ENCODE measurements at places on chromosomes 5 and 9. TPM values are rescaled to one million over a fixed set of nuclear protein-coding genes. Genes with fewer than 3 reads are reported as not detected.

The C1QTNF3 gene
- polyA plus RNA-seq: not detected

GRCh38 chr9:95635986-95636671 lies 119.4 kb upstream of the PTCH1 start:
- DNase-seq: no peak
- H3K27ac ChIP-seq: no peak overlapping the region
- no peak overlapping the region for H3K4me3 ChIP-seq
- no peaks in the 10 kb centered on the region for H3K27me3 ChIP-seq

- no peaks in the 10 kb centered on the region for H3K4me1 ChIP-seq
- no peaks in the 10 kb centered on the region for H3K27me3 ChIP-seq
- H3K4me3 ChIP-seq: no peak overlapping the region
These were observed 49.5 kb downstream of the GALNT12 start for GRCh38 chr9:98856982-98857381.

DNA sequence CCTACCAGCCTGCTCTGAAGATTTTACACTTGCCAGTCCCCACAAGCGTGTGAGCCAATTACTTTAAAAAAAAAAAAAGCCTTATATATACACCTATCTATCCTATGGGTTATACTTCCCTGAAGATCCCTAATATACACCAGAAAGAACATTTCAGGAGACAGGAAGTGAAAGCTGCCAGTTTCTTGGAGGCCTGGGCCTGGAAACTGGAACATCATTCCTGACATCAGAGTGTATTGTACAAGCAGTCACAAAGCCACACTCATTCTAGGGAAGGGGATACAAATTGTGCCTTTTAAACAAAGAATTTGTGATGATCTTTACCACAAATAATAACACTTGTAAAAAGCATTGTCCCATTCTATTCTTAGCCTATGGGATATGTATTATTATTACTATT lies 98.3 kb upstream of the FBN2 start:
- no peaks in the 10 kb centered on the region for H3K36me3 ChIP-seq
- H3K27ac ChIP-seq: no peak overlapping the region
- no peaks in the 10 kb centered on the region for H3K4me1 ChIP-seq
- H3K27me3 ChIP-seq: no peaks in the 10 kb centered on the region
- no peak for DNase-seq
- no peak overlapping the region for H3K4me3 ChIP-seq

DNA sequence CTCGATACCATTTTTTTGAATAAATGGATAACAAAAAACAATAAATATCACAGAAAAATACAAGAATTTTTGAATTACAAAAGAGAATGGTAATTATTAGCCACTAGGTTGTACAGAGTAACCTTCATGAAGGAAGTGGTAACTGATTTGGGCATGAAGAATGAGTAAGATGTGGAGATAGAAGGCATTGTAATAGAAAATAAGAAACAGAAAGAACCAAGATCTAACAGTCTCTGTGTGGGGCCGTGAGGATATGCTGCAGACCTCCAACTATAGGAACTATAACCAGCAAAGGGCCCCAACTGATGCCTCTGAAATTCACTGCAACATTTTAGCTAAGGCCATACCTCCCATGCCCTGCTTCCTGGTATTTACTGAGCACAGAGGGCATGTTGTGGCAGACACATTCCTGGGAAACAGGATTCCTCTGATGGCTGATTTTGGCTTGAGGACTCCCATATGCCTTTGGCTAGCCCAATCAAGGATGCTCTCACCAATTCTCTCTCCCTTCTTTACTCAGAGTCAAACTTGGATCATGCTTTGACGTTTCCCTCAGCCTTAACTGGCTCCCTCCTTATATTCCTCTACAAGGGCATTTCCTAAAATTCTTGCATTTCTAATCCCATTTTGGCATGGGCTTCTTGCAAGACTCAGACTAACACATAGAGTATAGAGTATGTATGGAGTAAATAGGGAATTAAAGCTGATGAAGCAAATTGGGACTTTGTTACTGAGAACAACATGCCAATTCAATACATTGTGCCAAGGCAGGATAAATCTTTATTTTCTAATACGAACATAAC lies 208.9 kb downstream of the PDE4D start:
- no peaks in the 10 kb centered on the region for H3K27me3 ChIP-seq
- no peaks in the 10 kb centered on the region for H3K4me1 ChIP-seq
- no peak for DNase-seq
- no peak overlapping the region for H3K4me3 ChIP-seq
- no peak overlapping the region for H3K27ac ChIP-seq

DNA sequence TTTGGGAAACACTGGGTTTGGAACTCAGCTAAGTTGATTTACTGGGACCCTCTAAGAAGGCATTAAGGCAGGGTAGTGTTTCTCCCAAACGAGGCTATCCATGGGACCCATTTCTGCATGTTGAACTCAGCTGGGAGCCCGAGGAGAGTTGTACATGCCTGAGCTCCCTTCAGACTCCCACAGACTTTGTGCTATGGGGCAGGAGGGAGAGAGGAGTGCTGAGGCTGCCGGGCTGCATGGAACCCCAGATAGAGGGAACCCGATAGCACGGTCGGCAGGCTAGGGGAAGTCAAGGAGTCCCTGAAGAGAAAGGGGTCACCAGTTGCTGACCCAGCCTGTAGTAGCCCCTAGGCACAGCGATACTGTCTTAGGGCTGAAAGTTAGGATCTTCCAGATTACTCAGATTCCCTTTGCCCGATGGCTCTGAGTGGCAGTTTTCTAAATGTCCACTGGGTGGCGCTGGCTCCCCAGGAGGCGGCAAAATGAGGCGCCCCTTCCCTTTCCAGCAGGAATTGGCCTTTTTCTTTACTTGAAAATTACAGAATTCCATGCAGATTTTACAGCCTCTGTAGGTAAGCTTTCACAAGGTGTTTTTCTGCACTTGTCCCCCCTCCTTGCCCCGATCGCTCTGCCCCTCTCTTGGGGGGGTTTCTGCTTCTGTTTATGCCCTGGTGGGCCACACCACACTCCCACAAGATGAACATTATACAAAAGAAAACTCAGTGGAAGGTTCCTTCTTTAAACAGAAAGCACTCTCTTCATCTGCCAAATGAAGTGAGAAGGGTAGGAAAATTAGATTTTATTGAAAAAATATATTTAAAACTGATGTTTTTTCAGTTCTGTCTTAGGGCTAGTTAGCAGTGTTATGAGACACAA lies 17.8 kb downstream of the NANS start:
- H3K4me3 ChIP-seq: no peak overlapping the region
- H3K36me3 ChIP-seq: no peaks in the 10 kb centered on the region
- H3K27me3 ChIP-seq: no peaks in the 10 kb centered on the region
- no peaks in the 10 kb centered on the region for H3K4me1 ChIP-seq

GRCh38 chr5:127307868-127308267 lies 17.3 kb downstream of the MEGF10 start:
- no peaks in the 10 kb centered on the region for H3K36me3 ChIP-seq
- no peak overlapping the region for H3K4me3 ChIP-seq
- no peaks in the 10 kb centered on the region for H3K4me1 ChIP-seq
- H3K27ac ChIP-seq: no peak overlapping the region
- no peak for DNase-seq
- no peaks in the 10 kb centered on the region for H3K27me3 ChIP-seq

DNA sequence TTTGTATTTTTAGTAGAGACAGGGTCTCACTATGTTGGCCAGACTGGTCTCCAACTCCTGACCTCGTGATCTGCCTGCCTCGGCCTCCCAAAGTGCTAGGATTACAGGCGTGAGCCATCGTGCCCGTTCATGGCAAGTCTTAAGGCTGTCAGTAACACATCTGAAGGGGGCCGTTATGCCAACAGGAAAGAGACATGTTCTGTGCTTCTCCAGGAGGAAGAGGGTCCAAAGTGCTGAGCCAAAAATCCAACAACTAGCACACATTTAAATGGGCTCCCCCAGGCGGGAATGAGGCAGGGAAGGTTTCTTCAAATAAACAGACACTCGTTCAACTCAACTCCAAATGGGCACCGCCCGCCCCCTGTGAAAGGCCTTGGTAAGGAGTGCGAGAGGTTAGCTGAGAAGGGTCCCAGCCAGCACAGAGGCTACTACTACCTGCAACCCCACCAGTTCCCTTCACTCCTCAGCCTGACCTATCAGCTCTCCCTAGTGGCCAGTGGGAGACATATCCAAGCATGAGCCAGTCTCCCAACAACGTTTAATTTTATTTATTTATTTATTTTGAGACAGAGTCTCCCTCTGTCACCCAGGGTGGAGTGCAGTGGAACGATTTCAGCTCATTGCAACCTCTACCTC lies 84.1 kb upstream of the DMRT1 start:
- no peaks in the 10 kb centered on the region for H3K36me3 ChIP-seq
- H3K27me3 ChIP-seq: no peaks in the 10 kb centered on the region
- no peak overlapping the region for H3K4me3 ChIP-seq
- no peaks in the 10 kb centered on the region for H3K4me1 ChIP-seq
- DNase-seq: no peak

The MUSK gene
- polyA plus RNA-seq: 0.31 TPM

The CNTNAP3B gene
- polyA plus RNA-seq: 45.9 TPM

The MLANA gene
- 0.25 TPM for polyA plus RNA-seq

DNA sequence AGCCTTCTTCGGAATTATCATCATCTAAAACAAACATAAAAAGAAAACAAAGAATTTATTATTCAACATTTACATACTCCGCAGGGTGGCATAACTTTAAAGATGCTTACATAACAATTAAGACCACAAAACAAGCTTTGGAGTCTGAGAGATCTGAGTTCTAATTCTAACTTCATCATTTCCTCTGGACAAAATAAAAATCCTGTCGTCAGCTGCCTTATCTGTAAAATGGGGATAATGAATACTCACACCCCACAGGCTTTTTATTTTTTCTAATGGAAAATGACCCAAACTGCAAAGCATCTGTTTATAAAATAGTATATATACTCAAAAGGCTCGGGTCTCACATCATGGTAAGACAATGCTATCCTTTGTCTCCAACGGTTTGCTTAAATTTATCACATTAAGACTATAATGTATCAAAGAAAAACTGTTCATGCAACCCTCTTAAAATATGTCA lies 4.3 kb downstream of the ARRDC3 start:
- H3K4me3 ChIP-seq: peak overlapping the region; percentile 24
- no peak for DNase-seq
- no peaks in the 10 kb centered on the region for H3K36me3 ChIP-seq

- no peak overlapping the region for H3K4me3 ChIP-seq
- DNase-seq: no peak
- H3K4me1 ChIP-seq: no peaks in the 10 kb centered on the region
- H3K27me3 ChIP-seq: no peaks in the 10 kb centered on the region
- H3K27ac ChIP-seq: no peak overlapping the region
These were observed 569.7 kb downstream of the ZNF608 start for GRCh38 chr5:124176692-124177091.

- H3K4me1 ChIP-seq: no peaks in the 10 kb centered on the region
- no peaks in the 10 kb centered on the region for H3K36me3 ChIP-seq
- no peak for DNase-seq
- no peaks in the 10 kb centered on the region for H3K27me3 ChIP-seq
These were observed 542.0 kb upstream of the TRPC7 start for GRCh38 chr5:136907371-136907770.

- no peaks in the 10 kb centered on the region for H3K4me1 ChIP-seq
- H3K4me3 ChIP-seq: no peak overlapping the region
- no peak for DNase-seq
- H3K27me3 ChIP-seq: no peaks in the 10 kb centered on the region
These were observed 155.8 kb downstream of the TSSK1B start for GRCh38 chr5:113278976-113279375.

The CCL27 gene
- not detected for polyA plus RNA-seq

GRCh38 chr9:6984941-6985578 lies 227.3 kb downstream of the KDM4C start:
- no peaks in the 10 kb centered on the region for H3K36me3 ChIP-seq
- no peak overlapping the region for H3K27ac ChIP-seq
- no peak for DNase-seq
- H3K27me3 ChIP-seq: no peaks in the 10 kb centered on the region
- H3K4me1 ChIP-seq: no peaks in the 10 kb centered on the region

- no peaks in the 10 kb centered on the region for H3K4me1 ChIP-seq
- no peaks in the 10 kb centered on the region for H3K27me3 ChIP-seq
- no peaks in the 10 kb centered on the region for H3K36me3 ChIP-seq
- no peak overlapping the region for H3K4me3 ChIP-seq
- H3K27ac ChIP-seq: no peak overlapping the region
These were observed 32.5 kb downstream of the TERT start for GRCh38 chr5:1262381-1262780.

The CDKN2B-AS1 gene
- 8.0 TPM for polyA plus RNA-seq

- H3K36me3 ChIP-seq: peaks cover 6% of the 10 kb centered on the region
- no peaks in the 10 kb centered on the region for H3K27me3 ChIP-seq
- no peak for DNase-seq
- H3K27ac ChIP-seq: no peak overlapping the region
These were observed 41.1 kb upstream of the ALDOB start for GRCh38 chr9:101476576-101477208.

GRCh38 chr5:123037104-123037418 lies 536 bp upstream of the PPIC start:
- H3K27me3 ChIP-seq: no peaks in the 10 kb centered on the region
- H3K36me3 ChIP-seq: no peaks in the 10 kb centered on the region
- H3K4me1 ChIP-seq: no peaks in the 10 kb centered on the region
- H3K4me3 ChIP-seq: peak overlapping the region; percentile 92
- no peak for DNase-seq
- peak overlapping the region; percentile 72 for H3K27ac ChIP-seq

DNA sequence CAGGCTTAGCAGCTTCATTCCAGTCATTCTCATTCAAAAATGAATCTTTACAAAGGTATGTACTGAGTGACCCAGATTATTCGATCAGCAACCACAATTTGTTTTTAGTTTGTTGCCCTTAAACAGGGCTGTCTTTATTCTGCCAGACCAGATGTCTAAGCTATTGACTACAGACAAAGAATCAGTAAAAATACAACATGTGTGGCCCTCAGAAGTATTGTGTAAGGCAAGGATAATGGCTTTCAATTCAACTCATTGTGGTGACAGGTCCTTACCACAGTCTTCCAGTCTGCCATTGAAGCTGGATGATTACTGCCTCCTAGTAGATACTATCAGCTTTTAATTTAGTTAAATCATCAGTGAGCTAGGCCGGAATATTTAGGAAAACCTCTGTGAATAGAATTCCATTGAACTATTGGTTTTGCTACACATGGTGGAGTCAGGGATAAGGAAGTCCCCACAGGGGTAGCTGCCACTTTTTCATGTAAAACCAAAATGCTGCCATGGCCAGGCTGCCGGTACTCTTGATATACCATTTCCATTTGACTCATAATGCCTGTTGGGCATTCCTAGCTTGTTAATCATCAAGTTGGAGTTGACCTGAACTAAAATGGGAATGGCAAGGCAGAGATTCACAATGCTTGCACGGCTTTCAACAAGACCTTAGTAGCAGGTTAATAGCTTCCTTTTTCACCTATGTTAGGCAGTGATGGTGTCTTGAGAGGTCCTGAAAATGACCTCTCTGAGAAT lies 175.6 kb downstream of the MEF2C start:
- no peaks in the 10 kb centered on the region for H3K36me3 ChIP-seq
- H3K27ac ChIP-seq: no peak overlapping the region
- no peak overlapping the region for H3K4me3 ChIP-seq
- no peaks in the 10 kb centered on the region for H3K27me3 ChIP-seq
- no peaks in the 10 kb centered on the region for H3K4me1 ChIP-seq

The TTC16 gene
- polyA plus RNA-seq: not detected

The LVRN gene
- polyA plus RNA-seq: 0.26 TPM

DNA sequence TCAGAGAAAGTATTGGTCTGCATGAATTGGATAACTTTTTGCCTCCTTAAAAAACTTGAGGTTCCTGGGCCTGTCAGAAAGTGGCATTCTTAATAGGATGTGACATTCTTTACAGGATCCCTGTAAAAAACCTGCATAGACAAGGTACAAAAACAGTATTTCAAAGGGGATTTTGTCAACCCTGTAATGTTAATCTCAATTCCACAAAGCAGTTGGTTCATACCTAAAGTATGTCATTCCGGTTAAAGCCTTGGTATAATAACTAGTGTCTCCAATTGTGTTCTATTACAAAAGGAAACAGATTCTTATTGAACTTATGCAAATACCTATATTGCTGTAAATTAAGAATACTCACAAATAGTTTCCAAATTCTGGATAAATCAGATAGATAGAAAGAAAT lies 169.7 kb downstream of the CDH10 start:
- no peaks in the 10 kb centered on the region for H3K36me3 ChIP-seq
- H3K27ac ChIP-seq: no peak overlapping the region
- H3K4me3 ChIP-seq: no peak overlapping the region
- no peaks in the 10 kb centered on the region for H3K4me1 ChIP-seq

Data from aorta (tissue), 5 donors.